Fibroblast of lung (primary cell): ENCODE measurements at places on chromosomes 3 and 15.

DNA sequence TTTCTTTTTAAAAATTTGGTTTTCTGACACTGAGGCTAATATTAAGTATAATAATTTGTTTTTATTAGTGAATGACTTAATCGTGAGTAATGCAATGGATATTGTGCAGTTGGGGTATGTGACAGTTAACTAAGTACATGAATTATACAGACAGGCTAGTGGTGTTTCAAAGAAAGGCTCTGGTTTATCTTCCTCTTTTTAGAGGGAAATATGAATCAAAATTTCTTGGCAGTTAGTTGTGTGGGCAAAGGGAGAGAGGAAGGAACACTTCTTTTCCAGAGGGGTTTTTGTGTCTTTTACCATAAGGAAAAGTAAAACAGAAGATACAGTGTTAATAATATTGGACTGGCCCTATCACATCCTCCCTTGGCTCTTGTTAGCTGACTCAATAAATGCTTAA, 2.7 kb downstream of the ZNF654 start:
- no peak overlapping the region for H3K27ac ChIP-seq
- H3K36me3 ChIP-seq, result no peaks in the 10 kb centered on the region
- peaks cover 2% of the 10 kb centered on the region for H3K4me1 ChIP-seq
- DNase-seq, result no peak
- H3K27me3 ChIP-seq, result no peaks in the 10 kb centered on the region

DNA sequence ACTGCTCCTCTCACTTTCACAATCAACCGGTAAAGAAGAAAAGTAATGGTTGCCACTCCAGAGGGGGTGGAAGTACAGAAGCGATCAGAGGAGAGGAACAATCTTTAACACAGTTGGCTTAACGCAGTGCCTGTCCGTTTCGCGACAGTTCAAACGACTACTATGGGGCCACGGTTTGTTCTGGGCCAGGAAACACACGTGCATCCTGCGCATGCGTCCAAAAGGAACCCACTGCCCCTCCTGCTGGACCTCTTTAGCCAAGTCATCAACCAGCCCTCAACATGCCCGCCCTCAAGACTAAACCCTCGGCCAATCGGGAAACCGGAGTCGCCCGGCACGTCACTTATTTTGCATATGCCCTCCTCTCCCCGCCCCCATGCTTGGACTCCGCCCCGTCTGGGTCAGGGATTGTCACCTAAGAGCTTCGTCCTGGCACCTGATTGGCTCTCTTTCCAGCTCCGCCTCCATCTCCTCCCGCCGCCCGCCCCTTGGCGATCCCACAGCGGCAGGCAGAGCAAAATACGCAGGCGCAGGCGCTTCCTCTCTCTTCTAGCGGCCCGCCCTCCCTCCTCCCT, 345 bp upstream of the CDV3 start:
- H3K27ac ChIP-seq, result peak overlapping the region; percentile 87
- H3K36me3 ChIP-seq, result peaks cover 2% of the 10 kb centered on the region
- peaks cover 37% of the 10 kb centered on the region for H3K4me1 ChIP-seq
- peak; percentile 100 for DNase-seq
- H3K4me3 ChIP-seq, result peak overlapping the region; percentile 76

DNA sequence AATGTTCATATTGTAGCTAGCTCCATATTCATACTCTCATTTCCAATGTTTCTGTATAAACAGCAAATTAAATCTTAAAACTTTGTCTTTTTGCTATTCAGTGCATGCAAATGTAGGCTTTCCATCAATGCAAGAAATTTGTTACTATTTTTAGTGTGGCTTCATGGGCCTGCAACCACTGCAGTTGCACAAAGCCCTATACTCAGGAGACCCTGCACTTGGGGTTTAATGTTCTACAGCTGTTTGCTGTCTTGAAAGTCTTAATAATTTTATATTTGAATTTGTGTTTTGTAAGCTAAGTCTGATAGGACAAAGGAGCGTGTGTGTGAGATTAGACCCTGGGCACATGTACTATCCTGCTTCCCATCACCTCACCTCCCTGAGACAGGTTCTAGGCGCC, 9.6 kb downstream of the PYDC2 start:
- peak; percentile 2 for DNase-seq
- H3K4me1 ChIP-seq, result no peaks in the 10 kb centered on the region
- no peaks in the 10 kb centered on the region for H3K27me3 ChIP-seq

GRCh38 chr15:73786538-73786937, 33.4 kb upstream of the INSYN1 start:
- H3K4me1 ChIP-seq, result no peaks in the 10 kb centered on the region
- no peak for DNase-seq
- H3K4me3 ChIP-seq, result no peak overlapping the region
- no peak overlapping the region for H3K27ac ChIP-seq
- peaks cover 11% of the 10 kb centered on the region for H3K27me3 ChIP-seq
- no peaks in the 10 kb centered on the region for H3K36me3 ChIP-seq

DNA sequence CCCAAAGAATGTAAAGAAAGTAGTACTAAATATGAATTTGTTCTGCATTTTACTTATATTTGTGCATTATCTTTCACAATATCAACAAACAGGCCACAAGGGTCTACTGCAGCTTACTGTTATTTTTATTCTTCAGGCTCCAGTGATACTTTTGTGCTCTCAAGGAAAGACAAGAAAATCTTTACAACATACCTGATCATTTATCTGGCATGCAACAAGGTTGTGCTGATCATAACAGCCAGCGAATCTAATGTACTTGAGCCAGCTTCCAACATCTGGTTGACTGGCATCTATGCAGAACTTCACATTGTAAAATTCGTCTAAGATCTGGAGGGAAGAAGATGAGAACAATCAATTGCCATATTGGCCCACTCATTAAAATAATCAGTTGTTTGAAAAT, 520.0 kb downstream of the MECOM start:
- no peaks in the 10 kb centered on the region for H3K36me3 ChIP-seq
- no peaks in the 10 kb centered on the region for H3K27me3 ChIP-seq
- DNase-seq, result no peak
- H3K4me3 ChIP-seq, result peak overlapping the region; percentile 83

DNA sequence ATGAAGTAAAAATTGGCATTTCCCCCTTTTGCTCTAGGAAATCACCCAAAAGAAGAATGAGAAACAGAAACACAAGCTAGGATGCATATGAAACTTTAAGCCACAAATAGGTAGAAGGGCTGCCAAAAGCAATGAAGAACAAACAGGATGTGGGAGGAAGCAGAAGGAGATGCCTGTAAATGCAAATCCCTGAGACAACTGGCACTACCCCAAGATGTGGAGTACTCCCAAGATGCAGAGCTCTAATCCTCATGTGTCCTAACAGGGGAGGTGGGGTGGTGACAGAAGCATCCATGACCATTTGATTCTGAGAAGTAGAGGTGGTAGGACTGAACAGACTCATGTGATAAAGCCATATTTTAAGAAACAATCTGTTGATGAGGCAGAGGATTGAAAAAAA, 31.9 kb upstream of the ZNF280D start:
- H3K4me1 ChIP-seq, result peaks cover under 1% of the 10 kb centered on the region
- H3K4me3 ChIP-seq, result no peak overlapping the region
- H3K36me3 ChIP-seq, result no peaks in the 10 kb centered on the region

DNA sequence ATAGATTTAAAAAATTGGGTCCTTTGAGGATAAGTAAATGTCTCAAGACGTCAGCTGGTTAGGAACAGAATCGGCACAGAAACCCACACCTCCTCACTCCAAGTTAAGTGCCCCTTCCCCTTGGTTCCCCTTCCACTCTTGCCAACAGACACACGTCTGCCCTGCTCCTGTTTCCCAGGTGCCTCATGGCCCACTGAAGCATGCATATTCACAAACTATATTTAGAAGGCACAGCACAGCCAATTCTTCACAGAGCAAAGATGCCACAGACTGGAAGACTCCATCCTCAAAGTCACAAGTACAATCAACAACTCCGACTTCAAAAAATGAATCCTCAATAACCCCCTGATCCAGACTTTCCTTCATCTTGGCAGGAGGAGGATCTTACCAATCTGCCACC, 295.4 kb upstream of the NR2F2 start:
- no peaks in the 10 kb centered on the region for H3K36me3 ChIP-seq
- no peak overlapping the region for H3K27ac ChIP-seq
- H3K4me1 ChIP-seq, result no peaks in the 10 kb centered on the region
- no peaks in the 10 kb centered on the region for H3K27me3 ChIP-seq
- DNase-seq, result no peak

DNA sequence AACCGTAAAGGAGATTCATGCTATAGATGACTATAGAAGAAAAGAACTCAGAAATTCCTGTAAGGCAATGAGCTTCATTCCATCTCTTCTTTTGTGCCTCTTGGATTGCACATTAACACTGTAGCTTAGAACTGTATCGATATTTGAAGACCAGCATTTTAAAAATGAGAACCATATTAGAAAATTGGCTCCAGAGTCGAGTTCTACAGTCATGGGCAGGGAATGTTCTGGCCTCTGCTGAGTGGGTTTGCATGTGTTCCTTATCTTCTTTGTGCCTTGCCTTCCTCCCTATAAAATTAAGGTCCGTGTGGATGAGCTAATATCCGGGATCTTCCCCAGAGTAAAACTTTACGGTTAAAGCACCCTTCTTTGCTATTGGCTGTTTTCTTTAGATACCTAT, 77.4 kb upstream of the PLCL2 start:
- H3K27ac ChIP-seq, result no peak overlapping the region
- H3K4me3 ChIP-seq, result no peak overlapping the region
- H3K4me1 ChIP-seq, result no peaks in the 10 kb centered on the region
- no peaks in the 10 kb centered on the region for H3K36me3 ChIP-seq
- DNase-seq, result no peak
- peaks cover 2% of the 10 kb centered on the region for H3K27me3 ChIP-seq

GRCh38 chr15:95024351-95024750, 793.0 kb downstream of the MCTP2 start:
- DNase-seq, result peak; percentile 45
- H3K27ac ChIP-seq, result no peak overlapping the region
- H3K36me3 ChIP-seq, result no peaks in the 10 kb centered on the region
- H3K4me1 ChIP-seq, result peaks cover 2% of the 10 kb centered on the region
